ENCODE measurements at places on chromosomes 7 and 10. TPM values are rescaled to one million over a fixed set of nuclear protein-coding genes. Genes with fewer than 3 reads are reported as not detected.

DNA sequence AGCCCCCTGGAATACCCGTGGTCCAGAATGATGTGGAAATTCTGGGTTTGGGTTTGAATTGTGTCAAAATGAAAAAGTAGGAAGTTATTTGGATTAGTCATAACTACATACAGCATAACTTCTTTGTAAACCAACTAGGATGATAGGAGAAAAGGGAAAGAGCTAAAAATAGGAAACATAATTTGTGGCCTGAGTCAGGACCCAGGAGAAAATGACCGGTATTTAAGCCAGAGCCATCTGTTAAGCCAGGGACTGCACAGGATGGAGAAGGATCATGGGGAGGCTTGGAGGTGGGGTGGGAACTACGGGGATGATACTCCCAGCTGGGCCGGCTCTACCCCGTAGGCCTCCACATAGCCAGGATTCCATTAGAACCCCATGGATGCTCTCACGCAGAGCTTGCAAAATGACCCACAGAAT lies 98.6 kb downstream of the MYOF start:
- DNase-seq, result no peak

DNA sequence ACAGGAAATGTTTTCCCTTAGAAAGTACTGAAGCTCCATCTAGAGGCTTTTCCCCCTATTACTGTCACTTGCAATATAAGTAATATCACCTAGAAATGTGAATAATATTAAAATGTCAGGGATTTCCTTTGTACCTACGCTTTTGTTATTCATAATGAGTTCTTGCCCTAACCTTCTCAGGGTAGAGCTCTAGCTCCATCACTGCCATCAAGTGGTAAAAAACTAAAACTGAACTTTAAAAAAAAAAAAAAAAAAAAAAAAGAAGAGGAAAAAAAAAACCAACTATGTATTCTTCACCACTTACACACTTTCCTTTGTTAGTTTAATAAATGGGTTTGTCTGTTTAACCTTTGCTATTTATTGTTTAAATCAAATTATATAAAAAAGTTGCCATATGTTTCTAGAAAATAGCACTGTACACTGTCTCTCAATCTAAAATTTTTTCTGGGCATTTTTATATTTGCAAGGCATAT lies 49.9 kb downstream of the DNAJC1 start:
- no peak for DNase-seq

HTRA1 gene
- total RNA-seq, result 150 TPM

TEX47 gene
- not detected for total RNA-seq

GRCh38 chr7:117825132-117825531 lies 48.1 kb downstream of the CTTNBP2 start:
- DNase-seq, result no peak

PRLHR gene
- 0.69 TPM for total RNA-seq

SLC26A5 gene
- total RNA-seq, result 0.99 TPM

- DNase-seq, result no peak
Observed at GRCh38 chr10:13485623-13486022, 43.2 kb downstream of the BEND7 start.

DNA sequence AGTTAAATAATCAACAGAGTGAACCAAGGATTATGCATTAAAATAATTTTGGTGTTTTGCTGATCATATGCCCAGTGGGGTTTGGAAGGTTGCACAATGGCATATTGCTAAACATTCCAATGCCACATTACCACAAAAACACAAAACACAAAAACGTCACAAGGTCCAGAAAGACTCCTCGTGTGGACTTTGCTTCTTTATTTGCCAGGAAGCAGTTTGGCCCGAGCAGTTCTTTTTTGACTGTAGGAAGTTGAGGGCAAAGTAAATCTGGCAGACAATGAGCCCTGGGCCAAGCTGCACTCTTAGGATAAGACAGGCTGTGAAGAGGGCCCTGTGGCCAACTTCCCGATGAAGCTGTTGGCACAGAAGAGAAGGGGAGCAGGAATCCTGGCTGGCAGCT lies 39.2 kb upstream of the SLC35B4 start:
- DNase-seq, result no peak

DNA sequence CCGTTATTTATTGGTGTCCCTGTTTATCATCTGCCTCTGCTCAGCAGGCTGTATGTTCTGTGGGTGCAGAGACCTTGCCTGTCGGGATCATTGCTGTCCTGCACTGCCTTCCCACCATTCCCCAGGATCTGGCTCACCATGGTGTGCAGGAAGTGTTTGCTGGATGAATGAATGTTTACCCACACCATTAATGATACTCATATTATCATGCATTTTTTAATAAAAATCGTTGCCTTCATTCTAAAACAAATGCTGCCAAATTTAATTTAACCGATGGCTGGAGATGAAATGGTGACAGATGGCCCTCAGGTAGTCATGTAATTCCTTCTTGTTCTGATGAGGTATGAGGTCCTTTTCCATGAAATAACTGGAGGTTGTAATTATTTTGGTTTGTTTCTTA lies 22.5 kb downstream of the PLPP4 start:
- DNase-seq, result no peak

GRCh38 chr10:75086278-75086934 lies 25.1 kb upstream of the SAMD8 start:
- no peak for DNase-seq

DNA sequence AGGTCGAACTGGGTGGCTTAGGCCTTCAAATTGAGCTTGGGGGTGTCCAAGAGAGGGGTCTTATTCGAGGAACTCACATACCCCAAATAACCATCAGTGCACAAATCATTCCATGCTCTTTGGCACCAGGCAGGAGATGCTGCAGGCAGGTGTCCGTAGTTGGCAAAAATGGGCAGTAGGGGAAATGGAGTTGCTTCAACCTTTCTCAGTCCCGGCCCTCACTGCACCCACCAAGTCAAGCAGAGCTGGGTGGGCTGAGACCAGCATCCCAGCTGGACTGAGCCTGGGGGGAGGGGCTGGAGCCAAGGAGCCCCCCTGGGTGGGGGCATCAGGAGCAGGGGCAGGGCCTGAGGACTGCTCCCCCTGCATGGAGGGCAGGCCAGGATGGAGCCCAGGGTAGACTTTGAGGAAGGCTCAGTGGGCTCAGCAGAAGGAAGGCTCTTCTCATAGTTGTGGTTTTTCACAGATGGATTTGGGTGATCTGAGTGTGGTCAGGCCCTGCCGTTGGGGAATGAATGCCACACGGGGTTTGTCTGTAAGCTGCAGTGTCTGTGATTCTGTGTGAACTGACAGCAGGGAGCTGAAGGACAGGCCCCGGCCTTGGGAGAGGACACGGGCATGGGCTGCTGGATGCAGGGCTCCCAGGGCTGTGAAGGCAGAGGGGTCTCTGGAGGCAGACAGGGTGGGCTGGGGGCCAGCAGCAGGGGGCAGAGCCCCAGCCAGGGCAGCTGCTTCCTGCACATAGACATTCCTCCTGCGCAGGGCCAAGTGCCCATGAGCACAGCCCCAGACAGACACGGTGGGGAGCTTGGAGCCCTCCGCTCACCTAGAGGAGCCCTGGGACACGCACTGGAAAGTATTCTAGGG lies 144.5 kb downstream of the ADCY1 start:
- DNase-seq, result no peak

AGAP3 gene
- total RNA-seq, result 45.7 TPM

PLPP4 gene
- total RNA-seq, result 12.2 TPM

- no peak for DNase-seq
Observed at GRCh38 chr7:75789361-75789924, 17.4 kb upstream of the CCL26 start.

NXPH1 gene
- 17.1 TPM for total RNA-seq

GRCh38 chr7:37216923-37217322 lies 231.7 kb downstream of the ELMO1 start:
- DNase-seq, result no peak

GRCh38 chr10:89090756-89091445 lies 100.3 kb downstream of the FAS start:
- DNase-seq, result no peak

DNA sequence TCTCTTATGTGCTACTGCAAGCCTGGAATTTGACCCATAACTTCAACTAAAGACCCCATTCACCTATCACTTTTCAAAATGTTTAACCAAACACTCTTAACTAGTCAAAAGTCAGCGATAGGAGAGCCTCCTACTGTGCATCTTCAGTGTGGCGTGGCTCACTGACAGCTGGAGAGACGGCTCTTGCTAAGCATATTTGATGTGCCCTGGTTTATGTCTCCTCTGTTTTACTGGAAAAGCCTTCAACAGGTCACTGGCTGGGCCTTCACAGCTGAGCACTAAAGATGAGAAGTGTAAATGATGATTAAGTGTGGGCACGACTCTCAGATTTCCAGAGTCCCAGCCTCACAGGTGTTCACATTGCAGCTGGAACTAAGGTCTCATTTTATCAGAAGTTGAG lies 472.1 kb downstream of the SEMA3D start:
- no peak for DNase-seq

GRCh38 chr7:77765906-77766800 lies 32.1 kb downstream of the TMEM60 start:
- no peak for DNase-seq

CXCL12 gene
- 152 TPM for total RNA-seq

- no peak for DNase-seq
Observed at GRCh38 chr7:96320442-96320841, 1.5 kb downstream of the SLC25A13 start.

- no peak for DNase-seq
Observed at GRCh38 chr7:152402384-152403250, 33.2 kb downstream of the KMT2C start.

All from spinal cord (tissue), 10 donors.